ENCODE measurements at places on chromosomes 13 and 19.

DNA sequence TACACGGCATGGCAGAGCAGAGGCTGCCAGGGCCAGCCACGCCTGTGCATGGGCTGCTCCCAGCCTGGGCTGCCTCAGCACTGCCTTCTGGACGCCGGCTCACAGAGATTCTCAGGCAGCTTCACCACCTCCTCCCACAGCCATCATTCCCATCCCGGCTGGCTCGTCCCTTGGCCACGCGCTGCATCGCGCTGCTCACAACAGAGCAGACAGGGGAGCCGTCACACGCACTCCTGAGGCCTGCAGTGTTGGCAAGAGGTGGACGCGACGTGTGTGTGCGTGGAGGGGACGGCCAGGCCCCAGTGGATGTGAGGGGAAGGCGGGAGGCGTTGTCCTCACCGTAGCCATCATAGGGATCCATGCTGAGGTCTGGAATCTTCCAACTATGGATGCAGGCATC, 7.6 kb upstream of the PRKD2 start:
- DNase-seq = no peak

- no peak for DNase-seq
Observed at GRCh38 chr19:34275705-34276104, 21.4 kb downstream of the GARRE1 start.

GRCh38 chr19:45150751-45151281, 10.0 kb downstream of the NKPD1 start:
- DNase-seq = no peak

DNA sequence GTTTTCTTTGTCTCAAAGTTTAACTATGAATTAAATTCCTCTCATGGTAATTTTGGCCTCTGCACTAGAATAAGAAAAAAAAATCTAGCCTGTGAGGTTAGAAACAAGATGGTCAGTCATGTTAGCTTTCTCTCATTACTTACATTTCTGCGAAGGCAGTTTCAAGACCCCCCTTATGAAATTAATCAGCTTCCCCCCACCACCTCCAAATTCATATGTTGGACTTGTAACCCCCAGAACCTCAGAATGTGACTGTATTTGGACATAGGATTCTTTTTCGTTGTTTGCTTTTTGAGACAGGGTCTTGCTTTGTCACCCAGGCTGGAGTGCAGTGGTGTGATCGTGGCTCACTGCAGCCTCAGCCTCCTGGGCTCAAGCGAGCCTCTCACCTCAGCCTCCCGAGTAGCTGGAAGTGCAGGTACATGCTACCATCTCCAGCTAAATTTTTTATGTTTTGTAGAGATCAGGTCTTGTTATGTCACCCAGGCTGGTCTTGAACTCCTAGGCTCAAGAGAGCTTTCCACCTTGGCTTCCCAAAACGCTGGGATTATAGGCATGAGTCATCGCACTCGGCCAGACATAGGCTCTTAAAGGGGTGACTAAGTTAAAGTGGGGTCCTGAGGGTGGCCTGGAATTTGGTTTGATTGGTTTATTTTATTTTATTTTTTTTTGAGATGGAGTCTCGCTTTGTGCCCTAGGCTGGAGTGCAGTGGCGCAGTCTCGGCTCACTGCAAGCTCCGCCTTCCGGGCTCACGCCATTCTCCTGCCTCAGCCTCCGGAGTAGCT, 1.4 kb downstream of the PLA2G4C start:
- no peak for DNase-seq

Measured in cerebellar cortex (tissue), 1 donor.